Activated naive CD8-positive, alpha-beta T cell treated with anti-CD3 and anti-CD28 coated beads for 36 hours (primary cell): ENCODE measurements at places on chromosomes 5 and 9. TPM values are rescaled to one million over a fixed set of nuclear protein-coding genes. Genes with fewer than 3 reads are reported as not detected.

DNA sequence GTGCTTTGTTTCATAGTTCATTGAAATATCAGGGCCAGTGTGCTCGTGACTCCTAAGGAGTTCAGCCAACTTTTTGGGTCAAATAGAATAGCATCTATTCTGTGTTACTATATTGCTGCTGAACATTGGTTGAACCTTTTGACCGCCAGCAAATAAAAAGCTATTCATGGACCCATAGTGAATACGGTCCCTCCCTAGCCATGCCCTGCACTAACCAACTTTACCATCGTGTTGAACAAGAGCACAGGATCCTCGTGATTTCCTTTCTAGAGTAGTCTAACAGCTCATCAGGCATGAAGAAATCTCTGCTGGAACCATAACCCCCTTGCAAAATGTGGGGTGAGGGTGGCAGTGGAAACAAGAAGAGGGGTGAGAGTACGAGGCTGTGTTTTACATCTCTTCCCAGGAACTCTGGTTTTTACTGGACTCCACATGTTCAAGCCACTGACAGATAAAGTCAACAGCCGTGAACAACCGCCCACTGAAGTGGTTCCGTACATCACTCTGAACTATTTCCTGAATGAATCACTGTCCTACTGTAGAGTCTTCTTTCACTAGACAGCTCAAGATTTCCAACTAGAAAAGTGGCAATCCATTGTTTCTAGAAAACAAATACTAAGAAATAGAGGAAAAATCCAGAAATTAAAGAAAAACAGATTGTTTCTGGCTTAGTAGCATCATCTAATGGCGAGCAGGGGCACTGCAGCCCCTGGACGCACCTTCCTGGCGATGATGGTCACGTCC is 70.1 kb upstream of the SPATA31E1 start:
- no peak overlapping the region for H3K27ac ChIP-seq
- peaks cover 48% of the 10 kb centered on the region for H3K27me3 ChIP-seq
- peak; percentile 16 for DNase-seq
- no peak overlapping the region for H3K4me3 ChIP-seq
- peaks cover 7% of the 10 kb centered on the region for H3K4me1 ChIP-seq

DNA sequence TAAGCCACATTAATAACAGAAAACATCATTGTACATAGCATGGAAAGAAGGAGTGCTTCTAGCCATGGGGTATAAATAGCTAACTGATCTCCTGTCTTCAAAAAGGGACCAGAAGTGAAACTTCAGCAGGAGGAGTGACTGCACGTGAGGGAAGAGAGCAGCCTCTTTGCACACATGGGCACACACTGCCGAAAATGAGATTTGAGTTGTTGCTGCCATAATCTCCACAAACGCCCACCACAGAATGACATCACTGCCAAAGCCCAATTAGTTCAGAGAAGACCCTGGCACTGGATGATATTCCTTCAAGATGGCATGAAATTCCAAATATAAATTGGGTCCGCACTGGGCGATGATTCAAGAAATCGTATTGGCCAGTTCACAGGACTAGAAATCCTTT is 238.9 kb upstream of the NR4A3 start:
- H3K36me3 ChIP-seq = no peaks in the 10 kb centered on the region
- DNase-seq = no peak
- no peaks in the 10 kb centered on the region for H3K4me1 ChIP-seq
- no peak overlapping the region for H3K27ac ChIP-seq

DNA sequence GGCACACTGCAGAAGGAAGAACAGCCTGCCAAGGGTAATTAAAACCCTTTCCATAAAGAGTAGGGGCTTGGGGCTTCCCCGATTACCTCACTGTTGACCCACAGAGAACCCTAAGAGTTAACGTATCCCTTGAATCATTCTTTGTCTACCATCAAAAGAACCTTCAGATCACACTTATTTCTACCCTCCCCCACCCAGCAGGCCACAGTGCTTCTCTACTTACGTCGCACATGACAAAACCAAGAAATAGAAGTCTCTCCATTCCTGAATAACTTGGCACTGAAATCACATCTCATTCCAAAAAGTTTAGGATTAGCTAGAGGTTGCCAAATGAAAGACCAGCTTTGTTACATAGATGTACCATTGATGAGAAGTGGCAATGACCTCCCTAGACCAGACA is 268.7 kb upstream of the GAS1 start:
- no peak for DNase-seq
- no peaks in the 10 kb centered on the region for H3K4me1 ChIP-seq
- no peak overlapping the region for H3K4me3 ChIP-seq
- H3K27ac ChIP-seq = no peak overlapping the region

- no peaks in the 10 kb centered on the region for H3K36me3 ChIP-seq
- H3K4me1 ChIP-seq = no peaks in the 10 kb centered on the region
- no peak overlapping the region for H3K4me3 ChIP-seq
- no peak overlapping the region for H3K27ac ChIP-seq
These were observed 17.2 kb upstream of the SPZ1 start for GRCh38 chr5:80302636-80303035.

DNA sequence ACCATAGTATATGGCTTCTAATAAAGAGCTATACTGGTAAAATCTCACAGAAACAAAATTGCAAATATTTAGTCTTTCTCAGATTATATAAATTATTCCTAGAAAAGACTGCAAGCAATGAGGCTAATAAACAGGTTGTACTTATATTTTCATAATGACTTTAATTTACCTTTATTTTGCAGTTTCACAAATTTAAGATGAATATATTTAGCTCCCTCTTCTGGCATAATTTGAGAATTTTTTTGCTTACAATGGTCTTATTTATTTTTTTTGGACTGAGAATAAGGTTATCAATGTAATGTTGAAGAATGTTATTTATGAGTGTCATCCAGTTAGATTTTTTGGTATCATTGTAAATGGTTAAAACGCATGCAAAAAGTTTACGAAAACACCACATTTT is 56.7 kb downstream of the PIK3R1 start:
- H3K27me3 ChIP-seq = no peaks in the 10 kb centered on the region
- H3K4me1 ChIP-seq = peaks cover 62% of the 10 kb centered on the region
- H3K36me3 ChIP-seq = peaks cover 28% of the 10 kb centered on the region
- no peak overlapping the region for H3K27ac ChIP-seq
- H3K4me3 ChIP-seq = no peak overlapping the region
- DNase-seq = no peak

GRCh38 chr5:42057254-42057690 is 132.2 kb downstream of the FBXO4 start:
- no peaks in the 10 kb centered on the region for H3K36me3 ChIP-seq
- DNase-seq = peak; percentile 36
- no peaks in the 10 kb centered on the region for H3K4me1 ChIP-seq
- peaks cover 13% of the 10 kb centered on the region for H3K27me3 ChIP-seq

- H3K27me3 ChIP-seq = no peaks in the 10 kb centered on the region
- H3K36me3 ChIP-seq = peaks cover 18% of the 10 kb centered on the region
- peak overlapping the region; percentile 95 for H3K27ac ChIP-seq
- no peak for DNase-seq
- peak overlapping the region; percentile 73 for H3K4me3 ChIP-seq
These were observed 11.9 kb downstream of the EEIG1 start for GRCh38 chr9:127968700-127969383.

DNA sequence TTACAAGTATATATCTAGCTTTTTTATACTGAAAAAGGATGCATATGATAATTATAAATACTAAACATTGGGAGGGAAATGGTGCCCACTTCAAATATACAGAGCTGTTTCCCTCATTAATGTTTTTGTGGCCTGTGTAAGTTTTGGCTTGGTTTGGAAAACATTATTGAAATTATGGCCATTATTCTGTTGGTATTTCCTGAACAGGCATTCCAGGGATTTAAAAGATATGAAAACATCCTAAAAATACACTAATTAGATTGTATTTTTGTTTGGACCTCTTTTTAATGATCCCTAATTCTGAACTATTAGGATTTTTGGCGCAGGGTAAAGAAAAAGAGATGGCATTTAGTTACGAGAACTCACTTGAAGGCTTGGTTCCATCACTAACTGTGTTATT is 50.9 kb downstream of the CLINT1 start:
- H3K36me3 ChIP-seq = peaks cover 19% of the 10 kb centered on the region
- DNase-seq = no peak
- H3K4me3 ChIP-seq = no peak overlapping the region
- H3K27ac ChIP-seq = no peak overlapping the region
- peaks cover 5% of the 10 kb centered on the region for H3K4me1 ChIP-seq

DNA sequence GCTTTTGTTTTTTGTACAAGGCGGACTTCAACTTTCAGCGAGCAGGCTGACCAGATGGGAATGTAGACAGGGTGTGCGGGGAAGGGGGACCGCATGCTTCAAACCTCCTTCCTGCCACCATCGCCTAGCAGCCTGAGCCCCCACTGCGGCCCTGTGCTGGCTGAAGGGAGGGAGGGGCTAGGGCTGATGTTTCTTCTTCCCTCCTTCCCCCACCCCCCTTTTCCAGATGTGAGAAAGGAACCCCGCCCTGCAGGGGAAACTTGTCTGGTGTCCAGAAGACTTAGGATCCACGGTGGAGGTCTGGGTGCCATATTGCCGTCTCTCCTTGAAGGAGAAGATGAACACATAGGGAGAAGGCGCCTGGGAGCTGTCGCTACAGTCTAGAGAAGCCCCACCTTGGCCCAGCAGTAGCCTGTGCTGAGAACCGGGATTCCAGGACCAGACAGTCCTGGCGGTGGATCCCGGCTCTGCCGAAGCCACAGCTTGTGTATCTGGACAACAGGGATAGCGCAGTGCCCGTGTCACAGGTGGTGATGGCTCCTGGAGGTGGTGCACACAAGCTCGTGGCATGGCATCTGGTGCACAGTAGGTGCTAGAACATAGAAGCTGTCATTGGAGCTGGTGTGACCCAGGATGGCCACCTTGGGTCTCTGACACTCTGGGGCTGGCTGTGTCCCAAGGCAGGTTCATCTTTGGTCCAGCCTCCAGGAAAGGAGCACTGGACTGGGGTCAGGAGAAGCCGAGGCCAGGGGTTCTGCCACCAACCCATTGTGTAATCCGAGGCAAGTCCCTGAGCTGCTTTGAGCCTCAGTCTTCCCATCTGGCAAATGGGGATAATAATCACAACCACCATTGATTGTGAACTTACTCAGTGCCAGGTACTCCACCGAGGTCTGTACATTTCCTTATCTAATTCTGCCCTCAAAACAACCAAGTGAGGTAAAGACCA is 205.6 kb downstream of the C9orf50 start:
- no peak overlapping the region for H3K4me3 ChIP-seq
- no peaks in the 10 kb centered on the region for H3K27me3 ChIP-seq
- H3K27ac ChIP-seq = no peak overlapping the region
- H3K36me3 ChIP-seq = peaks cover 5% of the 10 kb centered on the region
- no peak for DNase-seq

DNA sequence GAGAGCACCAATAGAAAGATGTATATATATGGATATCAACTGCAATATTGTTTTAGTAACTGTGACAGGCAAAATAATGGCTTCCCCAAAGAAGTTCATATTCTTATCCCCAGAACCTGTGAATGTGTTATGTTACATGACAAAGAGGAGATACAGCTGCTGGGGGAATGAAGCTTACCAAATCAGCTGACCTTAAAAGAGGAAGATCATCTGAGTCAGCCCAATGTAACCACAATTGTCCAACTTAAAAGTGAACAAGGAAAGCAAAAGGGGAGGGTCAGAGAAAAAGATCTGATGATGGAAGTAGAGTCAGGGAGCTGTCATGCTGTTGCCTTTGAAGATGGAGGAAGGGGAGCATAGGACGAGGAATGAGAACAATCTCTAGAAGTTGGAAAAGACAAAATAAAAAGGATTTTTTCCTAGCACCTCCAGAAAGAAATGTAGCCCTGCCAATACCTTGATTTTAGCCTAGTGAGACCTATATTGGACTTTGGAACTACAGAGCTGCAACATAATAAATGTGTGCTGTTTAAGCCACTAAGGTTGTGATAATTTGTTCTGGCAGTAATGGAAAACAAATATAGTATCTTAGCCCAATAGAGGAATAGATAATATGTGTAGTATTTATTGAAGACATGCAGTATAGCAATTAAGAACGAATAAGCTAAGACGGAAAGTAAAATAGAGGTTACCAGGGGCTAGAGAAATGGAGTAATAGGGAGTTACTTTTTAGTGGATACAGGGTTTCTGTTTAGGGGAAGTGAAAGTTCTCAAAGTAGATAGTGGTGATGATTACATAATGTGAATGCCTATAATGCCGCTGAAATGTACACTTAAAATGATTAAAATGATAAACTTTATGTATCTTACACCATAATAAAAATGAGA is 115.9 kb downstream of the PIK3R1 start:
- no peaks in the 10 kb centered on the region for H3K36me3 ChIP-seq
- no peak for DNase-seq
- peaks cover 3% of the 10 kb centered on the region for H3K4me1 ChIP-seq
- no peaks in the 10 kb centered on the region for H3K27me3 ChIP-seq
- no peak overlapping the region for H3K4me3 ChIP-seq

The FOXD4L3 gene
- not detected for total RNA-seq

The GAPVD1 gene
- total RNA-seq = 47.1 TPM

The ZNF169 gene
- total RNA-seq = 5.0 TPM

The EIF4EBP3 gene
- total RNA-seq = 15.5 TPM
